ENCODE measurements at places on chromosomes 2 and 18.

DNA sequence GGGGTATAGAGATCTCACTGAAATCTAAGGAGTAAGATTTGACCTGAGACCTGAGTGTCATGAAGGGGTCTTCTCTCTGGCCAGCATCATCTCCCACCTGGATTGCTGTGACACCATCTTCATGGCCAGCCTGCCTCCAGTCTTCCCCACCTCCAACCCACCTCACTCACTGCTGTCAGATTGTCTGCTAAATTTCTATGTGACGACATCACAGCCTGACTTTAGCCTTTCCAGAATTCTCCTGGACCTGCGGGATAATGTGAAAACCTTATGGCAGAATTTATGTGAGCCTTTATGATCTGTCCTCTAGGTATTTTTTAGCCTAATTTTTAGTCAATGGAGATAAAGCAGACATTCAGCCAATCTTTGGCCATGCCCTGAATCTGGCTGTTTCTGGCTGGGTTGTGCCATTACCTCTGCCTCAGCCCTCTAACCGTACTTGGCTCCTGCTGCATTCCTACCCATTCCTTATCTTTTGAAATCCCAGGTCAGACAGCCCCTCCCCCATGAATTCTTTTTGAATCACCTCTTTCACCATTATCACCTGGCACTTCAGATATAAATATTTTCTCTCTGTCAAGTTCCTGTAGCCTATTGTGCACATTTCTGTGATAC, 66.4 kb upstream of the MMADHC start:
- no peak for DNase-seq

- no peak for DNase-seq
Measured at GRCh38 chr2:217735034-217735433, 267.8 kb downstream of the TNS1 start.

- DNase-seq, result no peak
Measured at GRCh38 chr18:11071300-11071699, 78.1 kb downstream of the PIEZO2 start.

GRCh38 chr2:21642647-21643046, 518.9 kb downstream of the TDRD15 start:
- no peak for DNase-seq

GRCh38 chr2:158808426-158808825, 13.3 kb downstream of the DAPL1 start:
- no peak for DNase-seq

GRCh38 chr2:190804182-190804795, 76.3 kb upstream of the GLS start:
- DNase-seq, result no peak

DNA sequence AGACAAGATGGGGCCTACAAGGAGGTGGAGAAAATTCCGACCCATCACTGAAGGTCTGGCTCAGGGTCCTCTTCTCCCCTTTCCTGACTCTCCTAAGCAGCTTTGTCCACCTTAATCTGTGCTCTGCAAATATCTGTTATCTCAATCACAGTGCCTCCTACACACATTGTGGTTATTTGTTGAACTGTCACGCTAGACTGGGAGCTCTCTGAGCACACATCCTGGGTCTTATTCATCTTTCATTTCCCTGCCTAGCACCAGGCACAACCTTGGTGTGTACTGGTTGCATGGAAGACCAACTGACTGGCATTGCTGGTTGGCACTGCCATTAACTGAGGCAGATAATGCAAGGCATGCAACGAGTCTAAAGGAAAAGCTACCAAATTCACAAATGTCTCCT, 122.9 kb upstream of the ST6GAL2 start:
- DNase-seq, result no peak

DNA sequence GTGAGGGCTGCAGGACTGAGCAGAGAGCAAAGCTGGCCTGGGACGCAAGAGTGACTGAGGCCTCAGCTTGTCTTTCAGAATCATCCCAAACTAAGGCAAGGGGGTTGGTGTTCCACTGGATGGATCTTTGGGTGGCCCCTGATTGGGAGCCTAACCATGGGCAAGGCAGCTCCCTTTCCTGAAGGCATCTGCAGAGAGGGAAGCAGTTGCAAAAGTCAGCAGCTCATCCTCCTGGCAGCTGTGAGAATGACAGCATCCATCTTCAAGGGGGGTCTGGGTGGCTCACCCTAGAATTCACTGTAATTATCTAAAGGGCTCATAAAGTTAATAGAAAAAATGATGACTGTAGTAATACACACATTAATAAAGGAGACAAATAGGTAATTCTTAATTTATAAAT, 46.5 kb upstream of the RAB31 start:
- no peak for DNase-seq

DNA sequence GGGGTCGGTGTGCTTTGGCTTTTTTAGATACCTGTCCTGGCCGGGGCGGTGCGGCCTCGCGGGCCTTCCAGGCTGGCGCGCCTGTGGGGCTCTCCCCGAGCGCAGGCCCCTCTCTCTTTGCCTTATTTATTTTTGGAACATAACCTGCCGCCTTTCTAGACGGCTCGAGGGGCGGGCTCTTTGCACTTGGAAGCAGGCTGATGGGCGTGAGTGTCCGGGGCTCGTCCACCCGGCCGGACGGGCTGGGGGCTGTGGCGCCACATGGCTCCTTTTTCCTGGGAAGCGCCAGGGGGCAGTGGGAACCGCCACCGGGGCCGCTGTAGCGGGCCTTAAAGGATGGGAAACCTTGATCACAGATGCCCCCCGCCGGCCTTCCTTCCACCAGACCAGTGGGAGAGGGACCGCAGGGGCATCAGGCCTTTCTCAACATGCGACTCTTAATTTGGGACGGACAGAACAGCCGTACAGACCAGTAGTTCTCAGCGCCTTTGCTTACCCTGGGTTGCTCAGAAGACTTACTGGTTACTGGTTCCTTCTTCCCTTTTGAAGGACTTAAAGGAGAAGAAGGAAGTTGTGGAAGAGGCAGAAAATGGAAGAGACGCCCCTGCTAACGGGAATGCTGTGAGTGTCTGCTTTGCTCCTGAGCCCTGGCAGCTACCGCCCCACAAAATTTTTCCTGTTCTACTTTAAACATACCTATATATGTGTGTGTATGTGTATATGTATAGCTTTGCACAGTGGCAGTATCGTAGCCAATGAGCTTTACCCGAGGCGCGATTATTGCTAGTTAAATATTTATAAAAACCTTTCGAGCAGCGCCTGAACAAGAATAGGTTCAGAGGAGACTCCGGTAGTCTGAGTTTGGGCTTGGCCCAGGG, 2.7 kb downstream of the PTMA start:
- no peak for DNase-seq

DNA sequence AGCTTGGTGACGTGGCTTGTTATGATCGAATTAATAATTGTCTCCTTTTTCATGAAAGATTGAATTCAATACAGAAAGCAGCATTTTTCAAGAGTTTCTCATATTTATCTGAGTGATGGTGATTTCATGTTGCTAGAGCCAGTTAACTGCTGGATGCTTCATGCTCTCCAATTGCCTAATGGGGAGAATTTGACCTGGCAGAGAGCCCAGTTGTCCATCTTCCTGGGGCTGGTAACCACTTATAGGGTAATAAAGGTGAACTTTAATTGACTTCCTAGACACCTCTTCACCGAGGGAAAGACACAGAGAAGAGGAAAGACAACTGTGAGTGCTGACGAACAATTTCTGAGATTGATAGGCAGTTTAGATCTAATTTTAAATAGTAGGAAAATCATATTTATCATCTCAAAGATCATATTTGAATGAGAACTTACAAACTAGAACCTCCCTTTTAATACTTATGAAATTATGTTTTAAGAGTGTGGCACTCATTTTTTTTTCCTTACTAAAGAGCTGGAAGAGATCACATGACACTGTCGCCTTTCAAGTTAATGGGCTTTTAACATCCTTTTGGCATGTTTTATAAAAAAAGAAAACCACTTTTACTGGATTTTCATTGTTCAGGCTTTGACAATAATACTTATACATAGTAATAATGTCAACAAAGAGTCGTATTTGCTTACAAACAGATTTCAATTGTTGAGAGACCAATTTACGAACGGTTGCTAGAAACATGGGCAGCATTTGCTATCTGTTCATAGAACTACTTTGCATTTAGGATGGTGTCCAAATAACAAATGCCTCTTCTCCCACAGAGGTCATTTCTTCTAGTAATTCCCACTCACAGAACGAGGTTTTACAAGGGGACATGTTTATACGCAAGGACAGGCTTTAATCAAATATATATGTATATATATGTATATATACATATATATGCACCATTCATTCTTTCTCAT, 153.3 kb downstream of the RAPGEF4 start:
- peak; percentile 66 for DNase-seq

GRCh38 chr2:156333951-156334495, 1.5 kb upstream of the NR4A2 start:
- DNase-seq, result no peak

DNA sequence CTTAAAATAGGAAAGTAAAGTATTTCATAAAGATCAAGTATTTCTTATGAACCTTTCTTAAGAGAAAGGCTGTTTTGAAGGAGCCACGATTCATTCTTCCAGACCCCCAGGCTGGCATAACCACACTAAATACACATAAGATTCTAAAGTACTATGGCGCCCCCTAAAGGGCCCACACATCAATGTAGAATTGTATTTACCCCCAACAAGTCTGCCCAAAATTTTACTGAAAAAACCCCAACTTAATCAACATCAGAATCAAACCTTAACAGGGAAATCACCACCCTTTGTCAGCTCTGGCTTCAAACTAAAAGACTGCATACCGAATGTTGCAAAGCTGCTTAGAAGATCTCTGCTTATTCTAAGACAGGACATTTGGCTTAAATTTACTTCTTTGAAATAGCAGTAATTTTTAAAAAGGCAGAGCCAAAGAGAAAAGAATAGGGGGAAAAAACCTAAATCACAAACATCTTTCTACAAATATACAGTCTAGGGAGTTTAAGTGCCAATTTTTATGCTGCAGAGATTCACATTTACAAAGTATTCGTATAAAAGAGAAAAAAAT, 20.4 kb upstream of the BCL2 start:
- no peak for DNase-seq

DNA sequence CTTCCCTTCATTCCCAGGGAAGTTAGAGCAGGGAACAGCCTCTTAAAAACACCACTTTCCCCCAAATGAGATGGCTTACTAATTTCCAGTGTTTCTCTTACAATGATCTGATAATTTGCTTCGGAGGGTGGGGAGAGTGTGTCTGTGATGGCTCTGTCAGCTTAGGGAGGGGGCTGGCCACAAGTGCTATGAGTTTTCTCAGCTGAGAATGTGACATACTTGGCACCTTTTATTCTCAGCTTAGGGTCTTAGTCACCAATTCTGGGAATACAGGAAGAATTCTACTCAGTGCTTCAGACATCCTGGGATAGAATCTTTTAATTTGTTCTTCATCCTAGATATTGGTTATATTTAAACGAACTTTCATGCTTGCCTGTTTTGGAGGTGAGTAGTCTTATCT, 64.4 kb downstream of the AOX1 start:
- no peak for DNase-seq

DNA sequence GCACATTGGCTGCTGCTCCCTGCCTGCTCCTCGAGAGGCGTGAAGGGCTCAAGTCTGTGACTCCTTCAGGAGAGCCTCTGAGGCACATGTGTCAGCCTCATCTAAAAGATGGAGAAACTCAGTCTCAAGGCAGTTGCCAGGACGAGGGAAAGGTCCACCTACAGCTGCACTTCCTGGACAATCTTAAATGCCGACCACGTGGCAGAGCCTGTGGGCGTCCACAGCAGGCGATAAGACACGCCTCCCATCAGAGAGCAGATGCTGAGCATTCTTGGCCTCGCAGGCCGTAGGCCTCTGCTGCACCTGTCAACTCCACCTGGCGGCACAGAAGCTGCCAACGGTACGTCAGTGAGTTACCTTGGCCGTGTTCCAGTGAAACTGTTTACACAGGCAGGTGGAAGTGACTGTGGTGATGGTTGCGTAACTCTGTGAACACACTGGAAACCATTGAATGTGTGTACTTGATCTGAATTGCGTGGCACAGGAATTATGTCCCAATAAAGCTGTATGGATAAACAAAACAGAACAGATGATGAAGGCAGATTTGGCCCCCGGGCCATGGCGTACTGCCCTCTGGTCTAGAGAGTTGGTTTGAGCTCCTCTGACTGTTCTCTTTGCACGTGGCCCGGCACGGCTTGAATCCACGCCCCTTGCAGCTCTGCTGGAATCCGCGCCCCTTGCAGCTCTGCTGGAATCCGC, 114.5 kb downstream of the RNF144A start:
- peak; percentile 99 for DNase-seq

DNA sequence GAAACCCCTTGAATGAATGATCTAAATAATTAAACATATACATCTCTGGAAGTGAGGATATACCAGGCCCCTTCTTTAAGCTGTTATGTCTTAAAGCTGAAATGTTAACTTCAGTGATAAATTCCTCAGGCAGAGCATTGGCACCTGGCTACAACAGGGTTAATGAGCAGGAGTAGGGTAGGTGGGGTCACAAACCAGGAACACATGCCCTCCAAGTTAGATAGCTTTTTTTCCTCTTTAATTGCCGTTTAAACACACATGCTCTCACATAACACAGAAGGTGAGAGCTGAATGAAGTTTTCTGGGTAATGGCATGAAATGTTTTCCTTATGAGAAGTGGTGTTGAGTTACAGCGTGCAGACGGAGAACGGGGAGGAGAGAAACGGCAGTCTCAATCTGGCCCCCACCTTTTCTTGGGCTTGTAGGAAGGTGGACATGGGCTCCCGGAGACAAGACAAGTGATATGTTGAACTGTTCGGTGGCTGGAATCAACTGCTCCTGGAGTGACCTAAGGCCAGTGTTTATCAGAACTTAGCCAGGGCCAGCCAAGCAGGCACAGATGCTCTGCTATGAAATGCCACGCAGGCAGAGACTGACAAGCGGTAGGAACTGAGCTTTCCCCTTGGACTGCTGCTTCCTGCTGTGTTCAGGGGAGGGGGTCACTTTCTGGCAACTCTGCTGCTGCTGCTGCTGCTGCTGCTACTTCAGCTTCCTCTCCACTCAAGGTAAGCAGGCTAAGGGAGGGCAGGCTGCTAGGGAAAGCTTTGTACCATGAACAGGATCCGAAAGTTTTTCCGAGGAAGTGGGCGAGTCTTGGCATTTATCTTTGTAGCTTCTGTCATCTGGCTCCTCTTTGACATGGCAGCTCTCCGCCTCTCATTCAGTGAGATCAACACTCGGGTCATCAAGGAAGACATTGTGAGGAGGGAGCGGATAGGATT, at the start of gene GALNT5:
GALNT5 (plus strand) TSS at position 394 of the 941 bp plus-strand sequence; CDS start at position 772, 378 bp downstream.
- DNase-seq, result no peak

- no peak for DNase-seq
Measured at GRCh38 chr2:17805166-17805565, 11.1 kb upstream of the MSGN1 start.

DNA sequence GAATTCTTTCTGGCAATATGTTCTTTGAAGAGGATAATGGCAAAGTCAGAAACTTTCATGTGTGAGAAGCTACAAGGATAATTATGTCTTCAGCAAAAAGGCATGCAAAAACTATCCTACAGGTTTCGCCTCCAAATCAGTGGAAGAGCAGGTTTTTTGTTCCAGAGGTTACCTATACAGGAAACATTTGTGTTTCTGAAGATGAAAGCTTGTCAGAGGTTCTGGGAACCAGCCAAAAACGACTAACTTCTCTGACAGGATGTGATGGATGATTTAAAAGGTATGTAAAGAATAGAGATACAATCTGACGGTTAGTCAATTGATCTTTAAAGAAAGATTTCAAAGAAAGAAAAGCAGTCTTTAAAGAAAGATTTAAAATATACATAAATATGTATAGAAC, 37.6 kb downstream of the RND3 start:
- no peak for DNase-seq

- no peak for DNase-seq
Measured at GRCh38 chr2:84902526-84902925, 2.9 kb upstream of the TMSB10 start.

Measured in NCI-H187 (cell line).